C1 segment of cervical spinal cord (tissue), 14 donors: ENCODE measurements at places on chromosomes 1 and 21.

DNA sequence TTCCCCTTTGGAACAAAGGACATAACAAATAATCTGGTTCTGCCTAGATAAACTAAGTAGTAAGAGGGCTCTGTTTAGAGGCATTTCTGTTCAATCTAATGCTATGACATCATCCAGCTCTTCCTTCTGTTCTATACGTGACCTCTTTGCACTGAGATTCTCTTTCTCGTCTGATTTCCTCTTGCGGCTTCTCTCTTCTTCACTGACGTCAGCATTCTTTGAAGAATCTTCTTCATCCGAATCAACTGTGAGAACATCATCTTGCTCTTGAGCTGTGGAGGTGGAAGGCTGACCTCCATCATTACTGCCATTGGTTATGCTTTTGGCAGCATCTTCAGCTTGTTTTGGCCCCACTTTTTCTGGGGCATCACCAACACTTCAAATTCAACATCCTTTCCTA, 130.4 kb downstream of the HS2ST1 start:
- DNase-seq = no peak

DNA sequence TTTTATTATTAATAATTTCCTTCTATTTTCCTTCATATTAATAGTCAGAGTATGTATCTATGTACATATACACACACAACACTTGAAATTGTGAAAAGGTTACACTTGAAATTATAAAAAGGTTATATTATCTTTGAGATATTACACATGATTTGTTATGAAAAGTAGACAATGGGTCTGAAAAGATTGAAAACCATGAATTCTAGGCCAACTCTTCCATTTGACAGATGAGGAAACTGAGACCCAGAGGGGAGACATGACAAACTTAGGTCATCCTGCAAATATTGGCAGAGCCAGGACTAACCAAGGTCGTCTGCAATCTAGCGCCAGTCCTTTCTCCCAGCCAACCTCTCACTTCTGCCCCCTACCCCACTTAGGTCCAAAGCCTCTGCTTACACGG, 33.2 kb downstream of the TRIM62 start:
- no peak for DNase-seq

- no peak for DNase-seq
Observed at GRCh38 chr1:54763816-54764132, 549 bp downstream of the PARS2 start.

- no peak for DNase-seq
Observed at GRCh38 chr1:151897991-151898431, 11.3 kb downstream of the THEM4 start.

DNA sequence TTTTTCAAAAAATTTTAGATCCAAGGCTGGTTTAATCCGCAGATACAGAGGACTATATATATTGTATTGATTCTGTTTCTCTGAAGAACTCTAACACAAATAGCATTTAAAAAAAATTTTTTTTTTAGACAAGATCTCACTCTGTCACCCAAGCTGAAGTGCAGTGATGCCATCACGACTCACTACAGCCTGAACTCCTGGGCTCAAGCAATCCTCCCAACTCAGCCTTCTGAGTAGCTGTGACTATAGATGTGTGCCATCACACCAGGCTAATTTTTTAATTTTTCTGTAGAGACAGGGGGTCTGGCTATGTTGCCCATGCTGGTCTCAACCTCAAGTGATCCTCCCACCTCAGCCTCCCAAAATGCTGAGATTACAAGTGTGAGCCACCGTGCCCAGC, 3.0 kb downstream of the ANKRD45 start:
- no peak for DNase-seq

- DNase-seq = peak; percentile 5
Observed at GRCh38 chr1:8281843-8282509, 35.9 kb upstream of the SLC45A1 start.

- no peak for DNase-seq
Observed at GRCh38 chr1:172040466-172040865, 199.2 kb downstream of the DNM3 start.

- no peak for DNase-seq
Observed at GRCh38 chr1:77467741-77468140, 185.9 kb downstream of the AK5 start.

DNA sequence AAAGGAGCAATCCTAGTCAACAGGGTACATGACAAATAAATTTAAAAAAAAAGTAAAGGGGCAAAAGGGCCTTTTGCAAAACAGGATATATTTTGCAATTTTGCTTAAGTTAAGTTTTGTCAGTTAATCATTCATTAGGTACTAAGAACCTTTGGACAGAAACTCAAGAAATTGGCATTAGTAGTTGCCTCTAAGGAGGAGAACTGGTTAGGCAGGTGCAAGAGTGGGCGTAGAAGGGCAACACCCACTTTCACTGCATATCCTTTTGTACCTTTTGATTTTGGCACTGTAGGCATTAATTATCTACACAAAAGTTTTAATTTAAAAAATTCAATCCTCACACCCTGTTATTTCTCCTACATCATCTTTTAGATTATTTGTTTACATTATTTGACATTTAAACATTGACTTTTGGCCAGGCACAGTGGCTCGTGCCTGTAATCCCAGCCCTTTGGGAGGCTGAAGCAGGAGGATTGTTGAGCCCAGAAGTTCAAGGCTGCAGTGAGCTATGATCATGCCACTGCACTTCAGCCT, 4.3 kb downstream of the DDAH1 start:
- no peak for DNase-seq

DNA sequence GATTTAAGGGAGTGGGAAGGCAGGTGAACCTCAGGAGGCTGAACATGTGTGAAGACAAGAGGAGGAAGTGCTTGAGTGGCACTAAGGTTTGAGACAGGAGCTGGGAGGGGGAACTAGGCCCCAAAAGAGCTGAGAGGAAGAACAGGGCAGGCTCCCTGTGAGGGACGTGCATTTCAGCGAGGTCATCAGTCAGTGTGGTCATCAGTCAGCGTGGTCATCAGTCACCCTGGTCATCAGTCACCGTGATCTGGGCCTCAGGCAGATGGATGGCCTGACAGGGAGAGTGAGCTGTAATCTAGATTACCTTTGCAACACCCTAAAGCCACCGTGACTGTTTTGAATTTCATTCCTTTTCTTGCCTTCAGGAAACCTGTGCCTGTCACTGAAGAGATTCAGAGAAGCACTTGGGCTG, 29.1 kb downstream of the VTCN1 start:
- no peak for DNase-seq

GRCh38 chr1:40314721-40315238, 2.3 kb downstream of the COL9A2 start:
- DNase-seq = peak; percentile 84

DNA sequence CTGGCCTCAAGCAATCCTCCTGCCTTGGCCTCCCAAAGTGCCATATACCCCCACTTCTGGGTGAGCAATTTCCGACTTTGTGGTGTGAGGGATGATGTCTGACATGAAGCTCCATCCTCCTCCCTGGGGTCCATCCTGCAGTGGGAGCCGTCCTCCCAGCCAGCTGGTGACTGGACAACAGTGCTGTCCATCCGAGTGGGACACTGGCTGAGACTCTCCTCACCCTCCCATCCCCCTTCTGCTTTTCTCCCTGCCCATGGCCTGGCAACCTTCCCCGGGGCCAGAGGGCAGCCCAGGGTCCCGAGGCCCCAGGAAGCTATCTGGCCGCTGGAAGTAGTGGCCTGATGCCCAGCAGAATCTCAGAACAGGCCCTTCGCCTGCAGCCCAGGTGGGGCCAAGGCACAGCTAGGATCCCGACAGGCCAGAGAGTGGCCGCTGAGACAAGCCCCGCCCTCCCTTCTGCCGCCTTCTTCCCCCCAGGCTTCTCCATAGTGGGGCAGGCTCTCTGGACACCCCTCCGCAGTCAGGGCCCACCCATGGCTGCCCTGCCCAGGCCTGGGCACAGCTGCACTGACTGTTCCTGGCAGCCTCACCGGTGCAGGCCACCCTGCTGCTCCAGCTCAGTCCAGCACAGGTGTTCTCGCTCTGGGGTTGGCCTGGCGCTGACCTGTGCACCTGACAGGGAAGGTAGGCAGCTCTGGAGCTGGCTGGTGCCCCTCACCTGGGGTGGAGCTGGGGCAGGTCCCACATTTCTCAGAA, 8.4 kb upstream of the FAAP20 start:
- no peak for DNase-seq

- no peak for DNase-seq
Observed at GRCh38 chr1:93605812-93606512, 75.7 kb downstream of the BCAR3 start.

DNA sequence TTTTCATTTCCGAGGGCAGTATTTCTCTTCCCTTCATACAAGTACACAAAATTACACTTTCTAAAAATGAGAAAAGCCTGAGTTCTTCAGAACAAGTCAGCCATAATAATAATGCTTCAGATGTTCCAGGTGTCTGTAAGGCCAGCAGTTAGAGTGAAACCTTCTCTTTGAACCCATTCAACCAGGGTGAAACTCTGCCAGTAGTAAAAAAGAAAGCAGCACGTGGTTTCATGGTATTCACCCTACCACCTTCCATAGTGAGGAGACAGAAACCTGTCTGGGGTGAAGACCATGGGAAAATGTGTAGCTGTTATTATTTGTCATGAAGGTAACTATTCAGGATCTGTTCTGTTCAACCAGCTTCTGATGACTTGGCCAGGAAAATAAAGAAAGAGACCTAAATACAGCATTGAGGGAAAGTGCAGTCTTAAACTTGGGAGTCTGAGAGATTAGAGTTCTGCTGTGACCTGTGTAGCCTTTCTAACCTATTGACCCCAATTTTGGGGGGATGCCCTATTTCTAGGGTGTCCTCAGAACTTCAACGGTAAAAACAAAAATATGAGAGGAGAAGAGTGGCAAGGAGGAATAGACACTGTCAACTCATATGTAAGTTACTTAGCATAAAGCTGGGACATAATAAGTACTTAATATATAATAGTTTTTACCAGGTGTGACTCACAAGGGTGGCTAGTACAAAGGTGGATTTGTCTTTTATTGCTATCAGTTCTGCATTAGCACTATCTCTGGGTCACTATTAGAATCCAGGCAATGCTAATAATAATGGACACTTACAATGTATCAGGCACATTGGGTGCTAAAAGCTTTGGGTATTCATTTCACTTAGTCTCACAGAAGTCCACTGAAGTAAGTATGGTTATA, 70.0 kb upstream of the TNFSF4 start:
- DNase-seq = no peak

DNA sequence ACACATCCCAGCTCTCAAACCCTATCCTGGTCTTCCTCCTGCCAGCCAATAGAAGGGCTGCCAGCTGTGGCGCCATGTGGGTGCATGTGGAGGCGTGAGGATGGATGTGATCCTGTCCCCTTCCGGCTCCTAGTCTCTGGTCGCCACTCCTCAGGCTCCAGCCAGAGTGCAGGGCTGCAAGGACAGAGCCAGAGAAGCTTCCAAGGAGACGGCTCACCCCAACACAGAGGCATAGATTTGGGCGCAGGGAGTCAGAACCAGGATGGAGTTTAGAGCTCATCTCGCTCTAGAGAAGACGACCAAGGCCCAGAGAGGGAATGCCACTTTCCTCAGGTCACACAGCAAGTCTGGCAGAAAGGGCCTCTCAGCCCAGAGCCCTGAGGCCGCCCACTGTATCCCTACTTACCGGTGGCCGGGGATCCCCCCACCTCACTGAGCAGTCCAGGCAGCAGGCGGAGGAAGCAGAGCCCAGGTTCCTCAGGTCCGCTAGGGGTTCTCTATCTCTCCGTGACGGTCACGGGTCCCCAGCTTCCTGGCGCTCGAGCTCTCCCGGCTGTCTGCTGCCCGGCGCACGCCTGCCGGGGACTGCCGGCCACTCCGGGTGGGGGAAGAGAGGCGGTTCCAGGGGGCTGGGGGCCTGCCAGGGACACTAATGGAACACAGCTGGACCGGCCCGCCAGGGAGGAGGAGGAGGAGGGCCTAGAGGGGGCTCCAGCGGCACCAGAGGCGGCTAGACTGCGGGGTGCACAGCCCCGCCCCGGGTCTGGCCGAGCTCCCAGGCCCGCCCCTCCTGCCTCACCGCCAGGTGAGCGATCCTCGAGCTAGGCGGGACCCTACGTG, at the start of gene COL16A1:
TSS of gene COL16A1 (minus strand) at position 587 of the 840 bp plus-strand sequence. CDS start 1,824 bp downstream, outside the sequence.
- DNase-seq = peak; percentile 29

- DNase-seq = no peak
Observed at GRCh38 chr1:222629921-222630535, 12.1 kb downstream of the MIA3 start.

GRCh38 chr1:184019069-184019468, 18.5 kb downstream of the COLGALT2 start:
- peak; percentile 49 for DNase-seq
